ENCODE measurements at places on chromosomes 2 and 18.

- DNase-seq: peak; percentile 6
These were observed 780.4 kb upstream of the NRXN1 start for GRCh38 chr2:51812138-51812866.

GRCh38 chr2:15260835-15261234 lies 300.3 kb downstream of the NBAS start:
- no peak for DNase-seq

DNA sequence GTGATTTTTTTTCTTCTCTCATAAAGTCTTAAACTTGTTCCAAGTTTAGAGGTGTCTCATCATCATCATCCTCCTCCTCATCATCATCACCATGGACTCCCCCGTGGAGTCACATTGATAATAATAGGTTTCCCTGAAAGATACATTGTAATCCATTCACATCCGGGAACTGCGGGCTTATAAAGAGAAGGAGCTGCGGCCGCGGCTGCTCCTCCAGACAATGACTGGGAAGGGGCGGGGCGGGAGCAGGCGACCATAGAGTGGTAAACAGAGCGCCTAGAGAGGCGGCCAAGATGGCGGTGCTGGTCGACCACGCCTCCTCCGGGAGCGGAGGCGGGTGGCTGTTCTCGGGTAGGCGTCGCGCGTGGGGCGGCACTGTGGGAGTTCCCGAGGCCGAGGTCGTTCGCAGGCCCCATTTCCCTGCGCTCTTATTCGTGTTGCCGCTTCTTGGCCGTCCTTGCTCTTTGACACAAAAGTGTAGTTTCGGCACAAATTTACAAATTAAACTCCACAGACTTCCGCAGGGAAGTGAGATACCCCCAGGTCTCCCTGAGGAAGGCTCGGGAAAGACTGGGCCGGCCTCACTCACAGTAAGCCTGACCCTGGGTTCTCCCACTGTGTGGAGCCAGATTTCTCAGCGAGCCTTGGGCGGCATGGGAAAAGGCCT lies 1.8 kb upstream of the TCF4 start:
- DNase-seq: peak; percentile 97

GRCh38 chr2:177031438-177032180 lies 181.0 kb upstream of the HNRNPA3 start:
- no peak for DNase-seq

DNA sequence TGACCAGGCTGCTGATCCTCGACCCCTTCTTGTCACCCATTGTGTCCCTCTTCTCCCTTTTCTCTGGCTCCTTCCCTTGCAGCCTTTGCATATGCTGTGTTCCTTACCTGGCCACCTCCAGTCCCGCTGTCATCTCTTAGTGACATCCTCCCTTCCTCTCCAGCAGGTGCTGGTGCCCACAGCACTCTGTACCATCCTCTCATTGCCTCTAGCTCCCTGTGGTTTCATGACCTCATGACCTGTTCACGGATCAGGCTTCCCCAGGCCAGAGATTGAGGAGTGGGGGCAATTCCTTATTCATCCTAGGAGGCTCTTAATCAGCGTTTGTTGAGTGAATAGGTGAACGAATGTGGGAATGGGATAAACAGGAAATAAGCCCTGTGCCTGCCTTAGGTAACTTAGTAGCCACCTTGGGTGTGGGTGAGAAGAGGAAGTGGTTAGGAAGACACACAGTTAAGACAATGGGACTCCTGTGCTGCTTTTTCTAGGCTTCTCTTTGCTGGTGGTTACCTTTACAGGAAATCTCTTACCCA lies 35.5 kb downstream of the ITGA6 start:
- DNase-seq: no peak
